Stimulated activated CD8-positive, alpha-beta memory T cell treated with anti-CD3 and anti-CD28 coated beads, Interleukin-15, amount 100 ng/mL, for 24 hours (primary cell): ENCODE measurements at places on chromosomes 2 and 18.

GRCh38 chr2:71586471-71586870 lies 133.1 kb downstream of the DYSF start:
- DNase-seq, result no peak

- DNase-seq, result no peak
These were observed 363.7 kb upstream of the CHAC2 start for GRCh38 chr2:53403792-53404413.

- no peak for DNase-seq
These were observed 72.6 kb downstream of the PLCL1 start for GRCh38 chr2:197877038-197877437.

GRCh38 chr2:217857624-217858506 lies 144.9 kb downstream of the TNS1 start:
- DNase-seq, result no peak

- no peak for DNase-seq
These were observed 70.0 kb downstream of the INHBB start for GRCh38 chr2:120415728-120416509.

- no peak for DNase-seq
These were observed 211.4 kb downstream of the BABAM2 start for GRCh38 chr2:28101892-28102291.

GRCh38 chr2:175687465-175687864 lies 314.6 kb downstream of the LNPK start:
- DNase-seq, result no peak

DNA sequence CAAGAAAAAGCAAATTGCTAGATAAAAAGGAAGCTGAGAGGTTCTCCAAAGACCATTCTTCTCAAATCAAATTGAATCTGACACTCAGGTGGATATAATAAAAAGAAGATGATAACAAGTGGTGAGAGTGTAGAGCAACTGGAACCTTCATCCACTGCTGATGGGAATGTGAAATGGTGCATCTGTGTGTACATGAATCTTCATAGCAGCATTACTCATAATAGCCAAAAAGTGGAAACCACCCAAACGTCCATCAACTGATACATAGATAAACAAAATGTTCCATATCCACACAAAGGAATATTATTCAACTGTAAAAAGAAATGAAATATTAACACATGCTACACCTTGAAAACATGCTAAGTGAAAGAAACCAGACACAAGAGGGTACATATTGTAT lies 357.2 kb upstream of the EPHA4 start:
- no peak for DNase-seq

GRCh38 chr2:182522405-182522896 lies 95.6 kb upstream of the PDE1A start:
- DNase-seq, result no peak

- DNase-seq, result no peak
These were observed 4.4 kb upstream of the ZEB2 start for GRCh38 chr2:144524118-144525009.

- DNase-seq, result no peak
These were observed 76.3 kb downstream of the CD226 start for GRCh38 chr18:69871363-69871762.

GRCh38 chr2:218071218-218071937 lies 2.3 kb downstream of the RUFY4 start:
- DNase-seq, result no peak

GRCh38 chr2:236979664-236980063 lies 106.0 kb upstream of the COPS8 start:
- DNase-seq, result no peak

DNA sequence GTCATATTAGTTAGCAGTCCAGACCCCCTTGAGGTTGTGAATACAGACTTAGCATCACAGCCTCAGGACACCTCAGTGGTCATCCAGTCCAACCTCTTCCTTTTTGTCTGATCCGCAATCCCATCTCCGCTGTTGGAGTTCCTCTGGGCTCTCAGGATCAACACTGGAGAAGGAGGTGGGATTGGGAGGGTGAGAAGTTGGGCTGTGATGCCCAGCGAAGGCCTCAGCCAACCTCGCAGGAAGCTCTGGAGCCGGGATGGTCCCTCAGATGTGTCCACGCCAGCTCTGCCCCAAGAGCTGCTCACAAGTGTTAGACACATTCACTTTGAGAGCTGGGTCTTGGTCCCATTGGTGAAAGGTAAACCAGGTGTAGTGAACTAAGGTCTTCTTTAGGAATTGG lies 74.9 kb upstream of the AFF3 start:
- DNase-seq, result no peak
